ENCODE measurements at places on chromosomes 12 and 14. TPM values are rescaled to one million over a fixed set of nuclear protein-coding genes. Genes with fewer than 3 reads are reported as not detected.

The PLXNC1 gene
- total RNA-seq: 12.3 TPM

The RPGRIP1 gene
- not detected for total RNA-seq

The LMNTD1 gene
- not detected for total RNA-seq

The ARMH4 gene
- total RNA-seq: 25.3 TPM

DNA sequence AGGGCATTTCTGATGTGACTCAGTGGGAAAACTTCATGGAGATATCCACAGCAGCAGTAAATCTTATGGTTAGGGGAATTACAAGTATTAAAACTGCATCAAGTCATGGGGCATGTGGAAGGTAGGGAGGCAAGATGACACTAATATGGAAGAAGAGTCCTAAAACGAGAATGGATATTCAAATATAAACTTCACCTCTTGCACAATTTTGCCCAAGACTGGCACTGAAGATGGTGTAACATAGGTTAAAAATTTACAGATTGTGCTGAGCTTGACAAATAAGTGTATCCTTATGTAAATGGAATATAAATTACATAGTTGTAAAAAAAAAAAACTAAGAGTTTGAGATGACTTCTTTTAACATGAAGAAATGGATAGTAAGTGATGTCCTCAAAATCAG, 12.8 kb downstream of the ETFRF1 start:
- DNase-seq: no peak

DNA sequence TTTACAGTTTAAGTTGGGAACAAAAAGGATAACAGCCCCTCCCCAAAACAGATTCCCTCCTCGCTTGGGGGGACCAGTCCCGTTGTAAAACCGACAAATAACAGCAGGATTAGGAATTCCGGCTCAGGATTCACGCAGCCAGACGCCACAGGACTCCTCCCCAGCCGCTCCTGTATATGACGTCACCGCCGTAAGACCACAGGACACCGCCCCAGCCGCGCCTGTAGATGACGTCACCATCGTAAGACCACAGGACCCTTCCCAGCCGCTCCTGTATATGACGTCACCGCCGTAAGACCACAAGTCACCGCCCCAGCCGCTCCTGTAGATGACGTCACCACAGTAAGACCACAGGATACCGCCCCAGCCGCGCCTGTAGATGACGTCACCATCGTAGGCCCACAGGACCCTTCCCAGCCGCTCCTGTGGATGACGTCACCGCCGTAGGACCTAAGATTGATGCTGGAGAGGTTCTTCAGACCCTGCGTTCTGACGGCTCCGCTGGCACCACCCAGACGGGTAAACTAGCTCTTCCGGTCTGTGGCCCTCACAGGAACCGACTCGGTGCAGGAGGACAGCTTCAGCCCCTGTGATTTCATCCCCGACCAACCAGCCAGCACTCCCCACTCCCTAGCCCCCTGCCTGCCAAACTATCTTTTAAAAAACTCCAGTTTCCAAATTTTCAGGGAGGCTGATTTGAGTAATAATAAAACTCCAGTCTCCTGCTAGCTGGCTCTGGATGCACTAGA, 43.9 kb upstream of the FBRSL1 start:
- DNase-seq: peak; percentile 45

GRCh38 chr12:40583743-40584142, 108.5 kb upstream of the CNTN1 start:
- DNase-seq: no peak

- no peak for DNase-seq
Measured at GRCh38 chr14:100119251-100119650, 40.2 kb downstream of the DEGS2 start.

DNA sequence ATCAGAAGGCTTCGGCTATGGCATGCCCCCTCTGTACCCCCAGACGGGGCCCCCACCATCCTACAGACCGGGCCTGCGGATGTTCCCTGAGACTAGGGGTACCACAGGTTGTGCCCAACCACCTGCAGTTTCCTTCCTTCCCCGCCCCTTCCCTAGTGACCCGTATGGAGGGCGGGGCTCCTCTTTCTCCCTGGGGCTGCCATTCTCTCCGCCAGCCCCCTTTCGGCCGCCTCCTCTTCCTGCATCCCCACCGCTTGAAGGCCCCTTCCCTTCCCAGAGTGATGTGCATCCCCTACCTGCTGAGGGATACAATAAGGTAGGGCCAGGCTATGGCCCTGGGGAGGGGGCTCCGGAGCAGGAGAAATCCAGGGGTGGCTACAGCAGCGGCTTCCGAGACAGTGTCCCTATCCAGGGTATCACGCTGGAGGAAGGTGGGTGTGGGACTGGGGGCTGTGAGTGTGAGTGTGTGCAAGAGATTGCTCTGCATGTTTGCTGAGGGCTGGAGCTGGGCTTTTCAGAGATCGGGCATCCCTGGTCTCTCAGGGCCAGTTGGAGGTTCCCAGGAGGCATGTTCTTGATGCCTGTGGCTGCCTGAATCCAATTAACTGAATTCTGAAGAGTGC, 8.6 kb downstream of the NFATC4 start:
- no peak for DNase-seq

DNA sequence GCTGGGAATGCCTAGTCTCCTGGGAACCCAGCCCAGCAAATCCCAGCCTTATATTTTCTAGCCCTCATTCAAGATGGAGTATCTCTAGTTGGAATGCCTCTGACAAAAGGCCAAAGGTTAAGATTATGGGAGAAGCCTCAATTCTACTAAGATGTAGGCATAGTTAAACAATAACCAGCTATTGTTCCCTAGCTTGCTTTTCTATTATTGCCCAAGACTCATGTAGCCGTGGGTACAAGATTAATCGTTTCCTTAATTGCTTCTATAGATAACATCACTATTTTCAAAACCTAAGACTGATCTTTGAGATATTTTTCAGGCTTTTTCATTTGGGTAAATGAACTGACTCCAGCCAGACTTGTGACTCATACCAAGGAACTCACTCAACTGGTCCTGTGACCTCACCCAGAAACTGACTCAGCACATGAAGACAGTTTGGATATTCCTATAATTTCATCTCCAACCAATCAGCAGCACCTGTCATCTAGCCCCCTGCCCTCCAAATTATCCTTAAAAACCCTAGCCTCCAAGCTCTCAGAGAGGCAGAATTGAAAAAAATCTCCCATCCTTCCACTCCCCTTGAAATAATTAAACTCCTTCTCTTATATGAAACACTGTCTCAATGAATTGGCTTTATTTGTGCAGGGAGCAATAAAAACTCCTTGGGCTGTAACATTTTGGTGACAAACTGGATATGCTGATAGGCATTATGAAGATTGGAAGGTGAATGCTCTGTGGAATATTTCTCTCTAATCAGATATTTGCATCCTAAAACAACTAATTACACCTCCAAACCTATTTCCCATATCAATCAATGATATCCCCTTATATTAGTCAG, 589.0 kb downstream of the C12orf50 start:
- DNase-seq: peak; percentile 81

GRCh38 chr14:26088275-26088674, 509.6 kb downstream of the NOVA1 start:
- DNase-seq: no peak

GRCh38 chr12:100265732-100266584, 921 bp downstream of the DEPDC4 start:
- no peak for DNase-seq

Data from umbilical cord (tissue), 2 donors.